Mesendoderm (in vitro differentiated cells): ENCODE measurements at places on chromosomes 12 and 14.

- DNase-seq = no peak
Measured at GRCh38 chr12:68410018-68410660, 78.0 kb upstream of the MDM1 start.

DNA sequence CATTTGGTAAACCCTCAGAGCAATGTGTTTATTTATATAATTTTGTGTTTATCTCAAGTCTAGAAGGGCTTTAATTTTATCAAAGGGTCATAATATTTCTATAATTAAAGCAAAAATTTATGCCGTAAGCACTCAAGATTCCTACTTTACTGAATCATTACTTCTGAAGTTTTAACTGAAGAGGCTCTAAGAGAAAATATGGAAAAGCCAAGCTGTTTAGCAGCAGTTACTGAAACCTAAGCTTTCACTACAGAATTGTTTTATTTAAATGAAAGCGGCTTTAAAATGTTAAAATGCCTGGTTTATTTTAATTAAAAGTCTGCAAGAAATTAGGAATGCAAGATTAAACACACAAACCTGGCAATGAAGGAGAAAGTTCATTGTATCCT lies 73.9 kb upstream of the BBS10 start:
- DNase-seq = no peak

- DNase-seq = peak; percentile 59
Measured at GRCh38 chr12:113230315-113231234, 9.3 kb downstream of the TPCN1 start.

DNA sequence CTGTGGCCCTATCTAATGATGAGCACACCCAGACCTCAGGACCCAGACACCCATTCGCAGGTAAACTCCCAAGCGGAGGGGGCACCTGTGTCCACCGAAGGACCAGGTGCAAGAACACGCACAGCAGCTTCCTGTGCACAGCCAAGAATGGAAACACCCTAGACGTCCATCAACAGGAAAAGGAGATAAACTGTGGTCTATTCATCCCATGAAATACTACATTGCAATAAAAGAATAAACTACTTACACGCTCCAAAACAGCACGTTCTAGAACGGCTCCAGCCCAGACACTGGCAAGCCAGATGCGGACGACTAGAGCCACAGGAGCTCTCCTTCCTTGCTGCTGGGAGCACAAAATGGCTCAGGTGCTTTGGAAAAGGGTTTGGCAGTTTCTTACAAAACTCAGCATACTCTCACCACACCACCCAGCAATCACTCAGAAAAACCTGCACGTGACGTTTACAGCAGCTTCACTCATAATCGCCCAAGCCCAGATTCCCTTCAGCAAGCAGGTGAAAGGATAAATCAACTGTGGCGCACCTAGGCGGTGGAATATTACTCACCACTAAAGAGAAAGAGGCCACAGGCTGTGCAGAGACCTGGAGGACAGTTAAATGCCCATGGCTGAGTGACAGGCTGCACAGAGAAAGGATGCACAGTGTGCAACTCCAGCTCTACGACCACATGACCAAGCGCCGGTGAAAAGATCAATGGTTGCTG lies 21.0 kb downstream of the BRF1 start:
- no peak for DNase-seq

DNA sequence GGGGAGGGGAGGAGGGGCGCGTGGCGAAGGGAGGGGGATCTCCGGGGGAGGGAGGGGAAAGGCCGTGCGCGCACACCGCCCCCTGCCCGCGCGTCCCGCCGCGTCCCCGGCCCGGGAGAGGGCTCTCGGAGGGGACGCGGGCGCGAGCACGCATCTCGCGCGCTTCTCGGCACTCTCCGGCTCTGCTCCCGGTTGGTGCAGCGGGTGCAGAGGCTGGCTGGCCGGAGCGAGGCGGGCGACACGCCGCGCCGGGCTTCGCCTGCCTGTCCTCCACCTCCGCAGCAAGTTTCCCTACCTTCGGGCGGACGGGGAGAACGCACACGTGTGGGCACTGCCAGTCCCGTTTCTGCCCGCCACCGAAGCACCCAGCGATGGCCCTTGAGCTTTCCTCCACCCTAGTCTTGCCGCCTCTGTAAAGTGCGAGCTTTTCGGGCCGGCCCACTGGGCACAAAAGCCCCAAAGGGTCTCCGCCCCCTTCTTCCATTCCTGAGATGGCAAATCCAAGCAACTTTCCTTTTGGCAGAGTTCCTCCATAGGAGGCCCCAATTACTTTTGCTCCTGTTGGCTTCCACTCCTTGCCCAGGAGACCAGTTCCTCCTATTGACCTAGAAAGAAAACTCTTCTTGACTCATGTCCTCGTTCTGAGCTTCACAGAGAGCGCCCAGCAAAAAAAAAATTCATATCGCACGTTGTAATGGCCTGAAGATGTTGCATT lies 363 bp upstream of the CSAD start:
- DNase-seq = peak; percentile 89

DNA sequence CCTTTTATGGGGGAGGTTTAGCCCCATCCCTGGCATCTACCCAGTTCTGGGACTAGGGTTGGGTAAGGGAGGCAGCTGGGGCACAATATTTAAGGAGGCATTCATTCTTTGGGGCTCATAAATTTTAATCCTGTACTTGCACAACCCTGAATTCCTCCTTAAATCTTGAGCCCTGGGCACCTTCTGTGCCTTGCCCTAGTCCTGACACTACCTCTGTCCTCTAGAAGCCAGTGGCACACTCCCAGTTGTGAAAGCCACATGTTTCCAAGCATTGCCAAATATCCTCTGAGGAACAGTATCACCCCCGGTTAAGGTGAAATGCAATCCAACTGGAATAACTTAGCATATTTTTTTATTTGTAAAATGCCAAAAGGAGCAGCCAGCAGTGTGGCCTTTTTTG lies 36.6 kb downstream of the SLC16A7 start:
- DNase-seq = no peak

- DNase-seq = no peak
Measured at GRCh38 chr12:95073698-95074520, 491 bp upstream of the NR2C1 start.

- no peak for DNase-seq
Measured at GRCh38 chr12:98793121-98793520, 148.0 kb downstream of the APAF1 start.

DNA sequence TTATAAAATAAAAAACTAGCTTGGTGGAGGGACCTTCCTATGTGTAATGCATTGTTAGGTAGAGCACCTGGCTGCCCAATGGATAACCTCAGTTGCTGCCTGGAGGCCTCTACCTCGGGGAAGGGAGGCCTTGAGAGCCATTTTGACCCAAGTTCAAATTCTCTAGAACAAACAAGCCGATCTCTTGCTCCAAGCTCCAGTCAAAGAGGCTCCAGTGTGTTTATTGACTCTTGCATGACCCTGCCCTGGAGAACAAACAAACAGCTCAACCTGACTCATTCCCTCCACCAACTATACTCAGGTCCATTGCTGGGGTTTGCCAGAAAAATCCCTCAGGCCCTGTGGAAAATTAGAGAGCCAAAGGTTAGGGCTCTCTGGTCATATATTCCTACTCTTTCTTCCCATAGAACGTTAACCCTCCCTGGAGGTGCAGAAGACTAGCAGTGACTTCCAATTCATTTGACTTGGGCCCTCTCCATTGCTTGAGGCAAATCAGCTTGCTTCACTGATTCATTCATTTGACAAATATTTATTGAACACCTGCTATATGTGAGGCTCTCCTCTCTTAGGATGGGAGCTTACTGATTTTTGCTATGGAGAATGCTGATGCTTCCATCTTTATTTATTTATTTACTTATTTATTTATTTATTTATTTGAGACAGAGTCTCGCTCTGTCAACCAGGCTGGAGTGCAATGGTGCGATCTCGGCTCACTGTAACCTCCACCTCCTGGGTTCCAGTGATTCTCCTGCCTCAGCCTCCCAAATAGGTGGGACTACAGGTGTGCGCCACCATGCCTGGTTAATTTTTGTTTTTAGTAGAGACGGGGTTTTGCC lies 73.7 kb upstream of the CISTR start:
- DNase-seq = no peak

DNA sequence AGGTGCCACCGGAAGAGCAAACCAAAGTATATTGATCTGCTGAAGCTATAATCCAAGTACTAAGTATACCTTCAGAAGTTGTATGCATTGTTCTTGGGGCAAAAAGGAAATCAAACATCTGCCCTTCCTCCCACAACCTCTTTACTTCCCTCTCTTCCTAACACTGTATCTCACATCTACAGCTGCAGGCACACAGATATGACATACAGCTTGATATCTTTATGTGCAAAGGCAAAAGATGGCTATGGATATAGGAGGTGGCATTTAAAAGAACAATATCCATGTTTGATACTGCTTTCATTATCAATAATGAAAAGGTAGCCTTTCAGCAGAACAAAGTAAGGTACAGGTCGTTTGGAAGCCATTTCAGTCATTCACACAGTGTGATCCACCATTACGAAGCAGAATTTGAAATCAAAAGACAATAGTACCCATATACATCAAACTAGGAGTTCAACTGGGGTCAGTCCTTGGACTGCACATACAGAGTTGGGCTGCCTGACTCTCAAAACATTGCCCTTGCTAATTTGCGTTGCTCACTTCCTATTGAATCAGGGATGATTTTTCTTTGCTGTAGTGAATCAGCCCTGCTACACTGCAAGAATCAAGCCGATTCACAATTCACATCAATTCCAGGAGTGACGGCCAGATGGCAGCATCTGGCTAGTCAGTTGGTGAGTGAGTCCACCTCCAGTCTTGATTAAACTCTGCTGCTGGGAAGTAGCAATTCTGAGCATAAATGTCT lies 8.9 kb downstream of the ANG start:
- DNase-seq = peak; percentile 85

DNA sequence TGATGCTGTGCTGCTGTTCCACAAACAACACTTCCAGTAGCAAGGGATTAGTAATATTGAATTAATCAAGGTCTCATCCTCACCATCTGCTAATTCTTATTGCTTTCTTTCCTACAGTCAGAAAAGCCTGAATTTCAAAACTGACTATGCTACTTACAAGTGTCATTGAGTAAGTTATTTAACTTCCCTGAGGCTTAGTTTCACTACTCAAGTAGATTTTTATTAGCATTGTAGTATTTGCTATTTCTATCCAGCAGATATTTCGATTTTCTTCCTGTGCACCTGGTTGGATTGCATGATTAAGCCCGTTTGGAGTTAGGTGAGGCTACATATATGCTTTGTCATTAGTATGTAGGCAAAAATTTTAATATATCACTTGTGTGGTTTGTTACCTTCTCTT lies 591.5 kb downstream of the TRHDE start:
- no peak for DNase-seq

DNA sequence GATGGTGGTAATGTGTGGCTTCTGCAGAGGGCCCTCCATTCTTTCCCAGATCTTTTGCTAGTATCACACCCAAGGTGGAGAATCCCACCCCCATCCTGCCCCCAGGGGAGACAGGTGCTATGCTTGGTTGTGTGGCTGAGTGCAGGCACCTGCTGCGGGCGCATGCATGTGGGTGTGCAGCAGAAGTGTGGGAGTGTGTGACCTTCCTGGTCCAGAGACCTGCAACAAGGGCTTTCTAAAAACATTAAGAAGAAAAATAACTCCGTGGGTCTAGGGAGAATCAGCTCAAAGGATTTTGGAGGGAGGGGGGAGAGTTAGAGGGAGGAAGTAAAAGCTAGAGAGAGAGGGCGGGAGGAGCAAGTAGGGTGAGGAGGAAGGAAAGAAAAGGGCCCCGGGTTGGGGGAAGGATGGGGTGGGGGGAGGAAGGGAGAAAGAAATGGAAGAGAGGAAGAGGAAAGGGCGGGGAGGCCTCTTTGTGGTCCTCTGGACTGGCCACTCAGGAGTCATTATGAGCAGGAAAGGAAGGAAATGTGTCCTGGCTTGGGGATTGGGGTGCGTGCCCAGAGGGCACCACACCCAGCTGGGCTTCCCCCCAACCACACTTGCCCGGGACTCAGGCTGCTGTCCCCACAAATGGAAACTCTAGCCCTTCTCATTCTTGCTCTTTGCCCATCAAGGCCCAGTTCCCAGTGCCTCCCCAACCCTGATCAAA lies 3.1 kb upstream of the FIGNL2 start:
- no peak for DNase-seq

DNA sequence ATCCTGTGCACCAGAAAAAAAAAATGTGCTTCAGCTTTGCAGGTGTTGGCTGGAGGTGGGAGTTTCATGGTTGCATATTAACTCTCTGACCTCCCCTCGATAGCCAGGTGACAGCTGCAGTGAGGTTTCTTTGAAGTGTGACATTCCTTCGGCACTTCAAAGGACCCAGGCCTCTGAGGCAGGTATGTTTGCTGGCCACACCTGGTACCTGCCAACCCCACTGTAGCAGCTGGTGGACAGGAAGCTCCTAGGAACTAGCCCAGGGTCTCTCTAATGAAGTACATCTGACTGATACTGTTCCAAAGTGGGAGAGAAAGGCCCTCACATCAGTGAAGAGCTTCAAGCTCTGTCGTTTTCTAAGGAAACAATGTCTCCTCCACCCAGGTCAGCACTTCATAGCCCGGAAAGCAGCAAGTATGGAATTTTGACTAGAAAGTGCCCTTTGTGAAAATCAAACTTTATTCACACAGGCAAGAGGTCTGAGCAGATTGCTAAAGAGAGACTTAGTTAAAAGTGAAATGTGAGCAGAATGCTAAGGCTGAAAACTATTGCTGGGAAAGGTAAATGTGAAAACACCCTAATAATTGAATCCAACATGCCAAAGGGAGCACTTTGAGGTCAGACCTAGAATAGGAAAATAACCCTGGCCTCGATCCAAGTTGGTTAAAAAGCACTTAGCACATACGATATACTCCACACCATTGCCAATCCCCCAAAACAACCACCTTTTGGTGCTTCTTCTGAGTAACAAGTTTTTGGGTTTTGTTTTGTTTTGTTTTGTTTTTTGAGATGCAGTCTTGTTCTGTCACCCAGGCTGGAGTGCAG lies 71.3 kb downstream of the PHLDA1 start:
- DNase-seq = peak; percentile 90

DNA sequence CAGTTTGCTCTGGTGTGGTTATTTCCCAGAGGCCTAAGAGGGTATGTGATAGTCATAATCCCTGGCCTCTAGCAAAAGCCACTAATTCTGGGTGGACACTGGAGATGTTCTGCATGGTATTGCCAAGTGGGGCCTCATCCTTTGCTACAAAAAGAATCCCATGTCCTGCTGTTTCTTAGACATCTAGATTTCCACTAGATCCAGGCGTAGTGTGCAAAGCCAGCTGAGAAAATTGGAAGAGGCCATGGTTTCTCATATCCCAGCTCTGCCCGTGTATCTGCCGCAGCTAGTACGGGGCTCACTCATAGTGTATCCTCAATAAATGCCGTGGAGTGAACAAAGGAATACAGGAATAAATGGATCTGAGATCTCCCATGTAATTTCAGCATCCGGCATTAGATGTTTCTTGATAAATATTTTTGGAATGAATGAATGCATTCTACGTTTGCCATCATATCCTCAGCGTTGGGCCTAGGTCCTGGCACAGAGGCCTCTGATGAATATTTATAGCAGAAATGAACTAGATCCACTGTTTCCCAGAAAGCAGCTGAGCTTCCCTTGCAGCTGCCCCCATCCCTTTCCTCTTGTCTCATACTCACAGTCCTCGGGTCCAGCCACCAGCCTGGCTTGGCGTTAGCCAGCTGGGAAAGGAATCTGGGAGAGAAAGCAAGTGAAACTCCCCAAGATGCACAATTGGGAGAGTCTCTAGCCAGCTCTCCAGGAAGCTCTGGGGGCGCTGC lies 76.3 kb upstream of the NOS1 start:
- DNase-seq = no peak
